ENCODE measurements at places on chromosomes 2 and 18.

DNA sequence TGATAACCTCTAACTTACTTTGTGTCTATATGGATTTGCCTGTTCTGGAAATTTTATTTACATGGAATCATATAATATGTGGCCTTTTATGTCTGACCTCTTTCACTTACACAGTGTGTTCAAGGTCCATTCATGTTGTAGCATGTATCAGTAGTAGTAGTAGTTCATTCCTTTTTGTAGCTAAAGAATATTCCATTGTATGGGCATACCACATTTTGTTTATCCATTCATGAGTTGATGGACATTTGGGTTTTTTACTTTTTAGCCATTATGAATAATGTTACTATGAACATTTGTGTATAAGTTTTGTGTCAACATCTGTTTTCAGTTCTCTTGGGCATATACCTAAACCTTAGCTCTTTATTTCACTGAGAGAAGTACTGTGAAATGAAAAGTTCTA is 11.5 kb downstream of the BBS5 start:
- no peak for DNase-seq

- no peak for DNase-seq
Measured at GRCh38 chr2:222977121-222977520, 74.9 kb upstream of the KCNE4 start.

GRCh38 chr2:158380746-158381145 is 75.8 kb downstream of the CCDC148 start:
- DNase-seq, result no peak

DNA sequence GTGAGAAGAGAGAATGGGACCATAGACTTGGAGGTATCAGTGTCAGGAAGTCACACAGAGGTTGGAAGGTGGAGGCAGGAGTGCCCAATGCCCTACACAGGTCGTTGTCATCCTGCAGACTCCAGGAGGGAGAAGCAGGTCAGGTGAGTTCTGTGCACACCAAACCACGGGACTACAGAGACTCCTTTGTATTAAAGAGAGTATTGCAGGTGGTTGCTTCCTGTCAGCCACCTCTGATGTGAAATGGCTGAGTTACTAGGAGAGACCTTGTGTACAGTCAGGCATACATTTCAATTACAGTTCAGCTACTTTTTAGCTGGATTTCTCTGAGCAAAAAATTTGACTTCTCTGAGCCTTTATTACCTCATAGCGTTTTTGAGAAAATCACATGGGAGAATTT is 51.6 kb downstream of the SPP2 start:
- DNase-seq, result no peak

DNA sequence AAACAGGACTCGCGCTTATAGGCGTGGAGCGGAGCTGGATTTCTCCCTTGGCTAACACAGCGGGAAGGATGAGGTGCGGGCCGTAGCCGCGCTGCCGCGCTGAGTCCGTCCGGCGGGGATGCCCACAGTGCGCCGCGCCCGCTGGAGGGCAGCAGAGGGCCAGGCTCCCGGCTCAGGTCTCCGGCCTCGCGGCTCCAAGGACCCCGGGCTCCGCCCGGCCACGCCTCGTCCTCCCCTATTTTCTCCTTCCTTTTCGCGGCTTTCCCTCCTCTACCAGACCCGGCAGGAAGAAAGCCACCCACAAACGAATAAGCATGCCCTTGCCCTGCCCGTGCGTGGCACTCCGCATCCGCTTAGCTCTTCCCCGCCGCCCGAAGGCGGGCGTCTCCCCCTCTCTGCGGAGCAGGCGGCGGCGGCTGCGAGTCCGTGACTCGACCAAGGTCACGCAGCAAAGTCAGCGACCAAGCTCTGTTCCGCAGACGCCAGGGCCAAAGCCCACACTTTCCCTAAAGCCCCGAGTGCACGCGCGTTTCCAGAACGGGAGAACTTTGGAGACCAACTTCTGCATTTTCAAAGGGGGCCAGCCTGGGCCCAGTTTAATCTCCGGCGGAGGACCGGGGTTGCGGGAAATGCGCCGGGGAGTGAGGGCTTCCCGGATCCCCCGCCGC is 48.5 kb downstream of the KCNIP3 start:
- DNase-seq, result no peak

GRCh38 chr2:179545024-179545423 is 280.4 kb upstream of the SESTD1 start:
- no peak for DNase-seq

GRCh38 chr18:26575865-26576217 is 27.5 kb upstream of the KCTD1 start:
- no peak for DNase-seq

DNA sequence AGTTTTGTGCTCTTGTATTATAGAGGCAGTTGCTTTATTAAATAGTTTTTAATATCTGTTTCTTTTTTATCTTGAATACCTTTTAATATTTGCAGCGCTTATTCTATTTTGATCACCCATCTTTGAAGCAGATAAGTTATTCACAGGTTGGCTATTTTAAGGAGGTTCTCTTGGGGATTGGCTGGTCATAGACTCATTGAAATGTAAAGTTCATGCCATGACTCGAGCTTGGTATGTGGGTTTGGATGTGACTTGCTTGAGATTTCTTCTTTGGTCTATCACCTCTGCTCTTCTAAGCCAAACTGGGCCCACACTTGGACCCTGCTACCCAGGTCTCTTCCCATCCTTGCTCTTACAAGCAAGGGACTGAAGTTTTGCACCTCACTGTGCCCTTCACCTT is 33.6 kb downstream of the FARP2 start:
- DNase-seq, result no peak

DNA sequence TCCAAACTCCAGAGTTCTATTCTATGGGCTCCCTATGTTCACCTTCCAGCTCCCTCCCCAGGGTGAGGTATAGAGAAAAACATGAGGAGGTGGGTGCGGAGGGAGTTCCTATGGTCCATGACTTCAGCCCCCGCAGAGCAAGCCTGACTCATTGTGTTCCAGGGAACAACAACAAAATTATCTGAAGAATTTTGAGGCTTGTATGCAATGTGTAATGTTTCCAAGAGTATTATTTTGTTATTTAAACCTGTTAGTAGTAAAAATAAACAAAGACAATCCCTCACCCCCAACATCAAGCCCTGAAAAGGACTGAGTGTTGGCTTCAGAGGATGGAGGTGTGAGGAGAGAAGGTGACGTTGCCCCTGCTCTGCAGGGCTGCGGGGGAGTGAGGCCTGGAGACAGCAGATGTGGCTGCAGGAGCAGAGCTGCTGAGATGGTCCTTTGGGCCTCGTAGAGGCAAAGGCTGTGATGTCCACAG is 29.0 kb downstream of the LAMA3 start:
- DNase-seq, result no peak

DNA sequence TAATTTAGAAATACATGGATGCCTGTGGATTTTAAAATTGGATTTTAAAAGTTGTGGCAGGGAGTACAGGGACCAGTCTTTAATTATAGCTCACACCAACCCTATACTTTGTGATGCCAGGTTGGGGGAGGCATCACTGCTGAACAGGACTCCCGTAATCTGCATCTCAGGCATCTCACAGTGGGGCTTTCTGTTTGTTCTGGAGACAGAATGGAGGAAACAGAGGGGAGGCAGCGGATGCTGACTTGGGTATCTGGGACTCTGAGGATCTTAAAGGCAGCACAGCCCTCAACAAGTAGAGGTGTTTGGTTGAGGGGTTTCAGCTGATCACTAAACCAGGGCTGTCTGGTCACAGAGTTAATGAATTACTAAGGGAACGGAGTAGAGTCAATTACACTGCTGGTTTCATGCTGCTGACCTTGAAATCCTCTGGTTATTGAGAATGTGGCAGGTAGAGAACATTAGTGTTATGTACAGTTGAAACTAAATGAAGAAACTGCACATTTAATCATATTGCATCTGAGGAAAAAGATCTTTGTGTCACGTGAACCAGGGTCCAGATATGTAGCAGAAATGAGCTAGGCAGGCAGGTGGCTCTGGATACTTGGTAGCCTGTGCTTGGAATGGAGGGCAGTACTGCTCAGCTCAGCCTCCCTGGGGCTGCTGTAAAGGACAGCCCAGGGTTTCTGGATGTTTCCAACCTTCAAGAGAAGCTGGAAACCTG is 40.3 kb downstream of the FHOD3 start:
- DNase-seq, result no peak

GRCh38 chr2:165009466-165009865 is 54.1 kb upstream of the SLC38A11 start:
- DNase-seq, result no peak

GRCh38 chr18:59718108-59718463 is 20.9 kb upstream of the CCBE1 start:
- DNase-seq, result no peak

DNA sequence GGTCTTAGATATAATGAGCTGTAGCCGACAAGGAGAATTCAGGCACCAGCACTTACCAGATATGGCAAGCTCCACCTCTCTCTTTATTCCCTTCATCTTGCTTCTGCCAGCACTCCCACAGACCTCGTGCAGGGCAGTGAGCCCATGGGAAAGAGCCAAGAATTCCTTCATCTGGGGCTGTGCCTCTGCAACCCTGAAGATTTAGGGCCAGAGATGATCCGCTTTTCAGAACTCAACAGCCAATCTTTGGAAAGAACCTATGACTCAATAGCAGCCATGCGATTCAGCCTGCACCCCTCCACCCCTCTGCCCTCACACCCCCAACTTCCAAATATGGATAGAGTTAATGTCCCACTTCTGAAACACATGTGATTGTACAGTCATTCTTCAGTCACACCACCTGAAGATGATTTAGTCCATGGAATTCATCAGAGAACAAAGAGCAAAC is 533.7 kb upstream of the TNP1 start:
- DNase-seq, result no peak

DNA sequence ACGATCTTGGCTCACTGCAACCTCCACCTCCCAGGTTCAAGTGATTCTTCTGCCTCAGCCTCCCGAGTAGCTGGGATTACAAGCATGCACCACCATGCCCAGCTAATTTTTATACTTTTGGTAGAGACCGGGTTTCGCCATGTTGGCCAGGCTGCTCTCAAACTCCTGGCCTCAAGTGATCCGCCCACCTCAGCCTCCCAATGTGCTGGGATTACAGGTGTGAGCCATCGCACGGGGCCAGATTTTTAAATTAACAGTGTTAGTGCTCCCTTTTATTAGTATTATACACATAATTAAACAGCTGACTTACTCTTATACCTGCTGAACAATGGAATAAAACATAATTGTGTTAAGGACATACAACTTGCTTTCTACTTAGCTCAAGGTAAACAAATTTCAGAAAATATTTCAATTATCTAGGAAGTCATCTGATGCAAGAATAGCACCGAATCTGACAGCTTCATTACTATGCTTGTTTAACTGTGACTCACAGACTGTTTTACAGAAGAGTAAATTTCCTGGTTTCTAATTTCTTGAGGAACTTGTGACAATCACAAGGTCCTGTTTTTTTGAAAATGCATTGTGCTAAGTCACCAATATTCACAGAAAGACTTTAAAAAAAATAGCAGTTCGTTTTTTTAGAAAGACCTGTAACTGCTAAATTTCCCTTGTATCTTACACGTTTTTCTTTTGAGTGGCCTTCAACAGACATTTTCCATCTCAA is 51.2 kb downstream of the SPIRE1 start:
- DNase-seq, result no peak

DNA sequence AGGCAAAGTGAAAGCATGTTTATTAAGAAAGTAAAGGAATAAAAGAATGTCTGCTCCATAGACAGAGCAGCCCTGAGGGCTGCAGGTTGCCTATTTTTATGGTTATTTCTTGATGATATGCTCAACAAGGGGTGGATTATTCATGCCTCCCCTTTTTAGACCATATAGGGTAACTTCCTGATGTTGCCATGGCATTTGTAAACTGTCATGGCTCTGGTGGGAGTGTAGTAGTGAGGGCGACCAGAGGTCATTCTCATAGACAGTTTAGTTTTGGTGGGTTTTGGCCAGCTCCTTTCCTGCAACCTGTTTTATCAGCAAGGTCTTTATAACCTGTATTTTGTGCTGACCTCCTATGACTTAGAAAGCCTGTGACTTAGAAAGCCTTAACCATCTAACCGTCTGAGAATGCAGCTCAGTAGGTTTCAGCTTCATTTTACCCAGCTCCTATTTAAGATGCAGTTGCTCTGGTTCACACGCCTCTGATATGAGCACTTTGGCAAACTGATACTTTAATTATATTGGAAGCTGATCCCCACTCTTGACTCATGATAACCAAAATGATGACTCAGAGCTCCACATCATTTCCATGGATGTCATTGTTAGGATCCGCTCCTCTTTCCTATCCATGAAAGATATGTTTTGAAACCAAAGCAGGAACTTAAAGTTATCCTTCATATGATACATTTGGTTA is 14.5 kb upstream of the ERMN start:
- DNase-seq, result no peak

GRCh38 chr18:13290856-13291271 is 72.3 kb downstream of the LDLRAD4 start:
- DNase-seq, result no peak

GRCh38 chr2:148209603-148210002 is 188.7 kb downstream of the MBD5 start:
- no peak for DNase-seq

DNA sequence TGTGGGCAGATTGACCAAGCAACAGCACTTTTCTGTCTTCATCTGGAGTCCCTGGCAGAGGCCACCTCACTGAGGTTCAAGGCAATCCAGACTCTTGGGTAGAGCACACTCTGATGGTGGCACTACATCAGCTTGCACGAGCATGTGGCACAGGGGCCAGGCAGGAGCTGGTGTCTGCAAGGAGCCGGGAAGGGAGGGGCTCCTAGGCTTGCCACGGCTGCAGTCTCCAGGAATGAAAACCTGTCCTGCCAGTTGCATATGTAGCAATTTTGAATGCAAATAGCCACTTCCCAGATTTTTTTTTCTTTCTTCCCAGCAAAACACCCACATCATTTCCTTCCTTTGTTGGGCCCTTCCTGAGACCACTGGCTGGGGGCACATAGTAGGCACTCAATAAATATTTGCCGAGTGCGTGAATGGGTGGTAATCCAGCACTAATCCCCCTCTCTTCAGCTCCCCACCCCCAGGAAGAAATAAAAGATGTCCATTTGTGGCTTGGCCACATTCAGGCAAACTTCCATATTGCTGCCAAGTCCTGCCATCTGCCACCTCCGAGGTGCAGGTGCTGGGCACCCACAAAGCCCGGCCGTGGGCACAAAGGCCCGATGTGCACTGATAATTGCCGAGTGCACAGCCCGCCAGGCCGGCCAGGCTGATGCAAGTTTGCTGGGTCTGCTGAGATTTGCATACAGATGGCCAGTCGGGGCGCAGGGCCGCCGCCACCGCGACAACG is 72.4 kb downstream of the MYCN start:
- no peak for DNase-seq

DNA sequence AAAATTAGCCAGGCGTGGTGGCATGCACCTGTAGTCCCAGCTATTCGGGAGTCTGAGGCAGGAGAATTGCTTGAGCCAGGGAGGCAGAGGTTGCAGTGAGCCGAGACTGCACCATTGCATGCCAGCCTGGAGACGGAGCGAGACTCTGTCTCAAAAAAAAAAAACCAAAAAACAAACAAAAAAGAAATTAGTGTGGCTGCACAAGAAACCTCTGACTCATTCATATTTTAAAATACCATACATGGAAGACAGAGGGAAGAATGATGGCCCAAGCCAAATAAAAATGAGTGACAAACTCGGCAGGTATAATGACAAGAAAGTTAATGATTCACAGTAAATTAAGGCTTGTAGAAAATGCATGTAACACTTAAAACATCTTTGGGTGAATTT is 875.8 kb downstream of the EPHA4 start:
- DNase-seq, result no peak

GRCh38 chr18:23852236-23853045 is 162.1 kb upstream of the TTC39C start:
- no peak for DNase-seq

Data from activated naive CD4-positive, alpha-beta T cell (primary cell).